ENCODE measurements at places on chromosomes 3 and 15. TPM values are rescaled to one million over a fixed set of nuclear protein-coding genes. Genes with fewer than 3 reads are reported as not detected.

Gene ECE2
- polyA plus RNA-seq, result 0.03 TPM

Gene CYP1A2
- not detected for polyA plus RNA-seq

Gene HCLS1
- polyA plus RNA-seq, result 0.29 TPM

Gene EFHB
- 0.58 TPM for polyA plus RNA-seq

Gene CLDN11
- 2.2 TPM for polyA plus RNA-seq

Gene C15orf39
- 2.5 TPM for polyA plus RNA-seq

Gene CCR3
- not detected for polyA plus RNA-seq

Gene PEX11A
- 6.1 TPM for polyA plus RNA-seq

Gene ABCC5
- 25.9 TPM for polyA plus RNA-seq

Gene CCDC9B
- 13.7 TPM for polyA plus RNA-seq

Gene RARB
- 15.2 TPM for polyA plus RNA-seq

Gene PIAS1
- polyA plus RNA-seq, result 9.0 TPM

Gene SLC24A5
- not detected for polyA plus RNA-seq

Gene TM6SF1
- polyA plus RNA-seq, result 0.12 TPM

Gene TPRG1
- polyA plus RNA-seq, result 1.8 TPM

Gene TIPARP
- 6.2 TPM for polyA plus RNA-seq

Gene LTF
- polyA plus RNA-seq, result not detected

Gene CCR8
- not detected for polyA plus RNA-seq

Gene BFSP2
- polyA plus RNA-seq, result not detected

Gene NR2E3
- polyA plus RNA-seq, result 0.18 TPM

Gene GOLGA6D
- 0.02 TPM for polyA plus RNA-seq

Gene IQGAP1
- polyA plus RNA-seq, result 51.8 TPM

Gene ZNF106
- polyA plus RNA-seq, result 8.9 TPM

Gene GRAMD1C
- 1.3 TPM for polyA plus RNA-seq

Gene SELENOK
- polyA plus RNA-seq, result 29.2 TPM

Gene CGNL1
- 0.23 TPM for polyA plus RNA-seq

Gene FHIT
- 0.29 TPM for polyA plus RNA-seq

Gene GJD2
- polyA plus RNA-seq, result not detected

Gene KIF15
- 2.1 TPM for polyA plus RNA-seq

Gene TRIM42
- not detected for polyA plus RNA-seq

Gene CHRM5
- polyA plus RNA-seq, result not detected

Gene GOLGA8B
- 96.6 TPM for polyA plus RNA-seq

Gene NR1I2
- polyA plus RNA-seq, result not detected

Gene C3orf52
- polyA plus RNA-seq, result 5.4 TPM

Gene VIPR1
- not detected for polyA plus RNA-seq

Gene RPL35A
- 875 TPM for polyA plus RNA-seq

Gene CSPG5
- polyA plus RNA-seq, result 0.58 TPM

Gene IL20RB
- polyA plus RNA-seq, result 0.58 TPM

Gene PPIP5K1
- 14.2 TPM for polyA plus RNA-seq

Gene ITIH1
- not detected for polyA plus RNA-seq

Gene FEZF2
- not detected for polyA plus RNA-seq

Gene TJP1
- 17.5 TPM for polyA plus RNA-seq

Gene CLSTN2
- 0.02 TPM for polyA plus RNA-seq

Gene ZIC4
- 2.0 TPM for polyA plus RNA-seq

Gene MEX3B
- polyA plus RNA-seq, result 6.2 TPM

Gene NFKBIZ
- 59.9 TPM for polyA plus RNA-seq

Data from SK-N-SH (cell line).